ENCODE measurements at places on chromosomes 7 and 10.

GRCh38 chr10:46286991-46287693 is at the start of gene ANTXRL:
TSS of gene ANTXRL (plus strand) at chr10:46286997. CDS start at chr10:46287263, 266 bp downstream.
- H3K4me3 ChIP-seq = no peak within 1 kb of the TSS
- no peaks in the 10 kb centered on the region for H3K4me1 ChIP-seq
- no peak within 1 kb of the TSS for H3K27ac ChIP-seq

DNA sequence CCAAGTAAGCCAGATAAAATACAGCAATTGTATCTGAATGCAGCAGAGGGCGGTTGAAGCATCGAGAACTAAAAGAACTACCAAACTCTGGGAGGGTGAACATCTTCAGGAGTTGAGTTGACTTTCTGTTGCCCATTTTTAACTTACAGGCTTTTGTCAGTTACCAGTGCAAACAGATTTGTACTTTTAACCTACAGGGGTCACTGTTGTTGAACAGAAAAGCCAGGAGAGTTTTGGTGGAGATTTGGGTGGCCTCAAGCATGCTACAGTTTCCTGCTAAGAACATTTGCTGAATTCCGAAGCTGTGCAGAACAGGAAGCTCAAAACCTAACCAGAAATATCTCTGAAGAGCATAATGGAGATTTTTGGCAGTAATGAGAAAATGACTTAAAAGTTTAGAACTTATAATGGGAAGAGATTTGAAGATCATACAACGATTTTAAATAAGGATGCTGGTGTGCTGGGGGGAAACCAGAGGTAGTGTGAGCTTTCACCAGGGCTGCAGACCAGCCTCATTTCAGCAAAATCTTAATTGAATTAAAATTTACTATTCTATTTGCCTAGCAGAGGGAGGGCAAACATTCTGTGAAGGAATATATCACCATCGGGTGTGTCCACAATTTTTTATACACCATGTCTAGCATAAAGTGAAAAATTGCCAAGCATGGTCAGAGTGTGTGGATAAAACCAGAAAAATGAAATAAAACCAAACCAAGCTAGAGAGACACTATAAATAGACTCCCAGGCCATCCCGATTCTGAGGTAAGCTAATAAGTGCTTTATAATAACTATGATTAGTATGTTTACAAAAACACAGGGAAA is 208.6 kb upstream of the CCDC6 start:
- no peaks in the 10 kb centered on the region for H3K4me1 ChIP-seq
- H3K36me3 ChIP-seq = no peaks in the 10 kb centered on the region
- no peak overlapping the region for H3K4me3 ChIP-seq
- no peak overlapping the region for H3K27ac ChIP-seq

GRCh38 chr7:107563081-107563774 is 492 bp downstream of the COG5 start:
- no peak for DNase-seq
- H3K4me3 ChIP-seq = peak overlapping the region; percentile 78
- H3K27me3 ChIP-seq = no peaks in the 10 kb centered on the region
- H3K4me1 ChIP-seq = no peaks in the 10 kb centered on the region
- no peaks in the 10 kb centered on the region for H3K36me3 ChIP-seq
- peak overlapping the region; percentile 95 for H3K27ac ChIP-seq

DNA sequence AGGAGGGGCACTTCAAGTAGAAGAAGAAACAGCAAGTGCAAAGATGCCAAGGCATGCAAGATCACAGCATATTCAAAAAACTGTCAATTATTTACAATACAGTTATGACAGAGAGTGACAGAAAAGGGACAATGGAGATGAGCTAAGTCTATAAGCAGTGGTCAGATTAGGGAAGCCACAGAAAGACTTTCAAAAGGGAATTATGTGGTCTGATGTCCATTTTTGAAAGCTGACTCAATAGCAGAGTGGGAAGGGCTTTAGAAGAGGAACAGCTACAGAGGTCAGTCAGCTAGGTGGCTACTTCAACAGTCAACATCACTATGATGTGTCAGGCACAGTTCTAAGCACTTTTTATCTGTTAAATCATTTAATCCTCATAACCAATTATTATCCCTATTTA is 45.2 kb upstream of the SPOCK2 start:
- H3K27ac ChIP-seq = no peak overlapping the region
- DNase-seq = no peak
- no peaks in the 10 kb centered on the region for H3K36me3 ChIP-seq
- no peaks in the 10 kb centered on the region for H3K4me1 ChIP-seq
- H3K4me3 ChIP-seq = no peak overlapping the region

GRCh38 chr7:41033500-41033899 is 669.4 kb downstream of the INHBA start:
- no peak overlapping the region for H3K4me3 ChIP-seq
- no peak for DNase-seq
- no peaks in the 10 kb centered on the region for H3K27me3 ChIP-seq
- no peak overlapping the region for H3K27ac ChIP-seq
- no peaks in the 10 kb centered on the region for H3K4me1 ChIP-seq
- H3K36me3 ChIP-seq = no peaks in the 10 kb centered on the region

GRCh38 chr7:151632750-151633515 is 113.2 kb upstream of the RHEB start:
- H3K4me1 ChIP-seq = peaks cover 6% of the 10 kb centered on the region
- peak overlapping the region; percentile 41 for H3K4me3 ChIP-seq
- H3K27ac ChIP-seq = peak overlapping the region; percentile 94
- H3K27me3 ChIP-seq = no peaks in the 10 kb centered on the region

DNA sequence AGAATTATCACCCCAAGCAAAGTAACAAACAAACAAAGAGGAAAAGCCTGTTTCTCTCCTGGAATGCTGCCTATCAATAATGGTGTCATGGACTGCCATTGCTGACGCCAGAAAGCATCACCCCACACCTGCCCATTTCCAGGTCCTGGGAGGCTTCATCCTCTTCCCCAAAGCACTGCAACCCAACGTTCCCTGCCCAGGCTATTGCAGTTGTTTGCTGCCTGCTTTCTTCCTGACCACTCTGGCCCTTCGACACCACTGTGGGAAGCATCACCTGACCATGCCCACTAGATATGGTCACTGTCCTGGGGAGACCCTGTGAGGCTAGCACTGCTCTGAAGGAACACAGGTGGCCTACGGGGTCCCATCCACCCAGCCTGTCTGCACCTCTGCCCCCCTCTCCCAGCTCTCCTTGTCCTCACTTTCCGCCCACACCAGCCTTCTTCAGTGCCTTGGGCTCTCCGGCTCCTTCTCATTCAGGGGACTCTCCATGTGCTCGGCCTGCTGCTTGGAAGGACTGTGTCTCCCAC is 439.6 kb downstream of the GLRX3 start:
- H3K36me3 ChIP-seq = no peaks in the 10 kb centered on the region
- H3K27me3 ChIP-seq = no peaks in the 10 kb centered on the region
- no peak overlapping the region for H3K27ac ChIP-seq
- H3K4me3 ChIP-seq = no peak overlapping the region
- DNase-seq = no peak

- H3K36me3 ChIP-seq = no peaks in the 10 kb centered on the region
- H3K4me1 ChIP-seq = no peaks in the 10 kb centered on the region
- H3K4me3 ChIP-seq = no peak overlapping the region
- H3K27me3 ChIP-seq = no peaks in the 10 kb centered on the region
These were observed 16.8 kb downstream of the SLC18A2 start for GRCh38 chr10:117257721-117258120.

DNA sequence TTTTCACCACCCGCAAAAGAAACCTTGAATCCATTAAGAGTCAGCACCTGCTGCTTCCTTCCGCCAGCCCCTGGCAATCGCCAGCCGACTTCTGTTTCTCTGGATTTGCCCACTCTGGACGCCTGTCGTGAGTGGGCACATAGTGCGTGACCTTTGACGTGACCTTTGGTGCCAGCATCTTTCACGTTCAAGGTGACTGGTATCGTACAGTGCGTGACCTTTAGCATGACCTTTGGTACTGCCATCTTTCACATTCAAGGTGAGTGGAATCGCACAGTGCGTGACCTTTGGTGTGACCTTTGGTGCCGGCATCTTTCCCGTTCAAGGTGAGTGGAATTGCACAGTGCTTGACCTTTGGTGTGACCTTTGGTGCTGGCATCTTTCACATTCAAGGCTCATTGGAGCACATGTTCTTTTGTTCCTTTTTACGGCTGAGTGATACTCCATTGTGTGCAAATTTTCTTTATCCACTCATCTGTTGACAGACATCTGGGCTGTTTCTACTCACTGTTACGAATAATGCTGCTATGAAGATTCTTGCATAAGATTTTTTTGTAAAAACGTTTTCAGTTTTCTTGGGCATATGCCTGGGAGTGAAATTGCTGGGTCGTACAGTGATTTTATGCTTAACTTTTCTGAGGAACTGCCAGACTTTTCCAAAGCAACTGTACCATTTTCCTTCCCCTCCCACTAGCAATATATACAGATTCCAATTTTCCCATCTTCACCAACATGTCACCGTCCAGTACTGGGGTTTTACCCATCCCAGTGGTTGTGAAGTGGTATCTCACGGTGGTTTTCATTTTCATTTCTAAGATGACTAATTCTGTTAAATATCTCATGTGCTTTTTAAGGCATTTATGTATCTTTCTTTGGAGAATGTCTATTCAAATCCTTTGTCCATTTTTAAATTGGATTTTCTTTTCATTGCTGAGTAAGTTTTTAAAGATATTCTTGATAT is 145.3 kb downstream of the DIP2C start:
- H3K27ac ChIP-seq = no peak overlapping the region
- H3K36me3 ChIP-seq = no peaks in the 10 kb centered on the region

- DNase-seq = no peak
- H3K4me3 ChIP-seq = no peak overlapping the region
- no peaks in the 10 kb centered on the region for H3K4me1 ChIP-seq
- no peaks in the 10 kb centered on the region for H3K27me3 ChIP-seq
These were observed 50.8 kb upstream of the PDZD8 start for GRCh38 chr10:117425974-117426566.

GRCh38 chr10:70233939-70234300 is 691 bp upstream of the PPA1 start:
- H3K4me3 ChIP-seq = peak overlapping the region; percentile 64
- H3K36me3 ChIP-seq = peaks cover 3% of the 10 kb centered on the region
- H3K27ac ChIP-seq = peak overlapping the region; percentile 85
- no peaks in the 10 kb centered on the region for H3K27me3 ChIP-seq
- no peaks in the 10 kb centered on the region for H3K4me1 ChIP-seq

- H3K4me1 ChIP-seq = no peaks in the 10 kb centered on the region
- DNase-seq = peak; percentile 54
- no peaks in the 10 kb centered on the region for H3K36me3 ChIP-seq
- no peaks in the 10 kb centered on the region for H3K27me3 ChIP-seq
- H3K4me3 ChIP-seq = peak within 1 kb of the TSS; percentile 46
- H3K27ac ChIP-seq = no peak within 1 kb of the TSS
These were observed at the start of gene VWDE for GRCh38 chr7:12403287-12404181. TSS of gene VWDE (minus strand) at chr7:12403865. CDS start at chr7:12403716, 149 bp downstream.

DNA sequence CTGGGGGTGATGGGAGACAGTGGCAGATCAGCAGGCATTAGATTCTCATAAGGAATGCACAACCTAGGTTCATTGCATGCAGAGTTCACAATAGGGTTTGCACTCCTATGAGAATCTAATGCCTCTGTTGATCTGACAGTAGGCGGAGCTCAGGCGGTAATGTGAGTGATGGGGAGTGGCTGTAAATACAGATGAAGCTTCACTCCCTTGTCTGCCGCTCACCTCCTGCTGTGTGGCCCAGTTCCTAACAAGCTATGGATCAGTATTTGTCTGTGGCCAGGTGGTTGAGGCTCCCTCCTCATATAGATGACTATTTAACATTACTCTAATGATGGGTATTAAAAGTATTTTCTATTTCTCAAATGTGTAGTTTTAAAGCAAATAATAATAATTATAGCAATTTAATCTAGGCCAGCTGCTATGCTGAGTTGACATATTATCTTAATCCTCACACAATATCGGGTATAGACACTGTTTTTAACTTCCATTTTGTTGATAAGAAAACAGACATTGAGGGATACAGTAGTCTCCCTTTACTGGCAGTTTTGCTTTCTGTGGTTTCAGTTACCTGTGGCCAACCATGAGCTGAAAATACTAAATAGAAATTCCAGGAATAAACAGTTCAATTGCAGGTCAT is 39.9 kb downstream of the KIF20B start:
- H3K36me3 ChIP-seq = no peaks in the 10 kb centered on the region
- no peaks in the 10 kb centered on the region for H3K27me3 ChIP-seq
- no peaks in the 10 kb centered on the region for H3K4me1 ChIP-seq
- H3K4me3 ChIP-seq = no peak overlapping the region

DNA sequence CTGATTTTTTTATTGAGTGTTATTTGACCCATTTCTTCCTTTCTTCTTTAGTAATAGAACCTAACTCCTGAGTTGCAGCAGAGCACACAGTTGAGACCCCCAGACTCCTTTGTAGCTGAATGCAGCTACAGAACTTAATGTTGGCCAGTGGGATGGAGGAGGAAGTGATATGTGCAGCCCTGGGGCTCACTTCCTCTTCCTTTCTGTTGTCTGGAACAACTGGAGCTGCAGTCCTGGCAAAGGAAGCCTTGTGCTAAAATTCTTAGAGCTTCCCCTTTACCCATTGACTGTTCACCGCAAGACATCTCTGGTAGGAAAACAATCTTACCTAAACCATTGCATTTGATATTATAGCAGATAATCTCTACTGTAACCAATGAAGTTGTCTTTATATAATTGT is 86.6 kb downstream of the ITGB8 start:
- no peaks in the 10 kb centered on the region for H3K36me3 ChIP-seq
- H3K27me3 ChIP-seq = no peaks in the 10 kb centered on the region
- H3K27ac ChIP-seq = peak overlapping the region; percentile 57
- no peaks in the 10 kb centered on the region for H3K4me1 ChIP-seq
- H3K4me3 ChIP-seq = no peak overlapping the region

GRCh38 chr10:79149662-79150443 is 81.1 kb downstream of the ZMIZ1 start:
- H3K4me1 ChIP-seq = peaks cover 34% of the 10 kb centered on the region
- H3K4me3 ChIP-seq = no peak overlapping the region
- peak; percentile 83 for DNase-seq
- peak overlapping the region; percentile 69 for H3K27ac ChIP-seq
